Activated CD4-positive, alpha-beta T cell treated with anti-CD3 and anti-CD28 coated beads, Interleukin-2, amount 50 U/mL, for 24 hours (primary cell): ENCODE measurements at places on chromosomes 4 and X.

DNA sequence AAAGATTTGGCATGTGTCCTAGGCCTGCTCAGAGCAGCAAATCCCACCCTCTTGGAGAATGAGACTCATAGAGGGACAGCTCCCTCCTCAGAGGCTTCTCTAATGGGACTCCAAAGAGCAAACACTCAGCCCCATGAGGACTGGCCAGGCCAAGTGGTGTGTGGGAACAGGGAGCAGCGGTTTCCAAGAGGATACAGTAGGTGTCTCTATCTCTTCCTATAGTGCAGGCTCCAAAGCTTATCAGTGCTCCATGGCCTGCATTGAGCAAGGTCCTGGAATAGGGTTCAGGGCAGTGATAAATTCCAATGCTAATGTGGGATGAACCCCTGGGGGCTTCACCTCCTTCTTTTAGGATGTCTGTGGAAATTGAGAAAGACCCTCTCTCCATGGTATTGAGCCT lies 15.7 kb upstream of the MAGEA10 start:
- no peak for DNase-seq

- no peak for DNase-seq
Measured at GRCh38 chr4:128796934-128797333, 12.6 kb upstream of the JADE1 start.

GRCh38 chr4:6417516-6418050 lies 54.8 kb downstream of the PPP2R2C start:
- DNase-seq = no peak

- DNase-seq = no peak
Measured at GRCh38 chr4:128601991-128602695, 207.4 kb upstream of the JADE1 start.

- no peak for DNase-seq
Measured at GRCh38 chr4:160136021-160136420, 1033.1 kb downstream of the RAPGEF2 start.

DNA sequence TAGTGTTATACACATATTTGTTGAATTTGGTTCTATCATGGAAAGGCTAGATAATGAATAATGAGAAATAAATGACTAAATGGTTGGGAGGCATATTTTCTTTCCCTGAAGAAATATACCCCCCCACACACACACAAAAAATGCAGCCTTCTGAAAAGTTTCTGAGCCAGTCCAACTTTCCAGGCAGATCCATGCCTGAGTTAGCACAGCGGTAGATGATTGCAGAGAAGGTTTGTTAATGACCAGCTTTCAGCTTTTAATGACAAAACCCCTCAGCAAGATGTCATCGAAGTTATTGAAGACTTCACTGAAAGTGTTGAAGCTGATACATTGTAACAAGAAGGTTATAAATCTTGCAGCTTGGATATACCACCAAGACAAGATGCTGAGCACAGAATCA lies 61.4 kb downstream of the GBA3 start:
- no peak for DNase-seq

DNA sequence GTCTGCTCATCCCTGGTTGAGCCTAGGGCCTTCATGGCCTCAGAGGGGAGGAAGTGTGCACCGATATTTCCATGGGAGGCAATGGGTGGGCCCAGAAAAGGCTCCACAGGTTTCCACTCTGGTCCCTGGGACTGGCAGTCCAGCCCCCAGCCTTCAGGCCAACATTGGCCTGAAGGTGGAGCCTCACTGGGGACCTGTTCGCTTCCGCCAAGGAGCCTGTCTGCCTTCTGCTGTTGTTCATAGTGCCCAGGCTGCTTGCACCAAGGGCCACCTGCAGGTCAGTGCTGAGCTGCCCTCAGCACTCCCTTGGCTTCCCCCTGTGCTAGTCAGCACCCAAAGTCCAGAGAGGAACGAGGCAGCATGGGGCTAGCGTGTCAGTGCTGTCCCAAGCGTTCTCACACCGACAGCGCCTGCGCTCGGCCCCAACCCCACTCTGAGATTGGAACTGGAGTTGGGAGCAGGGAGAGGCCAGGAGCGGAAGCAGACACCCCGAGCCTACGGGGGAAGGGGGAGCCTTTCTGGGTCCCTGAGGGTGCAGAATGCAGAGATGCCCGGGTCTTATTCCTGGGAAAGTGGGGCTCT lies 720.7 kb downstream of the PCDH18 start:
- no peak for DNase-seq

GRCh38 chr4:149549911-149550310 lies 265.7 kb downstream of the IQCM start:
- no peak for DNase-seq

GRCh38 chr4:105257817-105258495 lies 111.3 kb downstream of the TET2 start:
- DNase-seq = no peak
